ENCODE measurements at places on chromosomes 7 and 10.

DNA sequence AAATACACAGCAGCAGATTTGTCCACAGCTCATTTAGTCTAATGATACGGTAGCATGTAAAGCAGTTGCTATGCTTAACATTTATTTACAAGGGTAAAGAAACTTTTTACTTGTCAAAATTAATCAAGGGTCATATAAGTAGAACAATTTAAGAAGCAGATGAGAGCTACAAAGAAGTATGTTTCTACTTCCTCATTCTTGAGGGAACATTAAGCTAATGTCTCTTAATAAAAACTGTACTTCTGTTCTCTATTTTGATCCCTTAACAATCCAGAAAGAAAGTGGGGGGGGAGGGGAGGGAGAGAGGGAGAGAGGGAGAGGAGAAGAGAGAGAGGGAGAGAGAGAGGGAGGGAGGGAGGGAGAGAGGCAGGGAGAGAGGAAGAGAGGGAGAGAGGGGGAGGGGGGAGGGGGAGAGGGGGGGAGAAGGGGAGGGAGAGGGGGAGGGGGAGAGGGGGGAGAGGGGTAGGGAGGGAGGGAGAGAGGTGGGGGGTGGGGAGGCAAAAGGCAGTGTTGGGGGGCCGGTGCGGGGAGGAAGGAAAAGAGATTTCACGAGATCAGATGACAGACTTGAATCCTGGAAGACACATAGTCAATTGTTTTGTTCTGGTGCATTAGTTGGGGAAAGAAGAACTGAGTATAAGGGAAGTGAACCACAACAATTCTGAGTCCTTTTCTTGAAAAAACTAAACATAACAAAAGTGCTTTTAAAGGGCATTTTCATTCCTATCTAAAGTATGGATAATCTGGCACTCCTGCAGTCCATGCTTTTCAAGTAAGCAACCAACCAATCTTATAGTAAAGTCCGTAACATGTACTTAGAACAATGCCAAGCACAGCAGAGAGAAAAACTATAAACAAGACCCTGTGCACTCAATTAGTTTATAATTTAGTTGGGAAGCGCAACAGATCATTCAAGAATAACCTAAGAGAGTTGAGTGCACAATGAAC, 128.0 kb downstream of the USP6NL start:
- no peak for DNase-seq

GRCh38 chr10:83199374-83199773, 939.9 kb upstream of the GHITM start:
- DNase-seq, result no peak

DNA sequence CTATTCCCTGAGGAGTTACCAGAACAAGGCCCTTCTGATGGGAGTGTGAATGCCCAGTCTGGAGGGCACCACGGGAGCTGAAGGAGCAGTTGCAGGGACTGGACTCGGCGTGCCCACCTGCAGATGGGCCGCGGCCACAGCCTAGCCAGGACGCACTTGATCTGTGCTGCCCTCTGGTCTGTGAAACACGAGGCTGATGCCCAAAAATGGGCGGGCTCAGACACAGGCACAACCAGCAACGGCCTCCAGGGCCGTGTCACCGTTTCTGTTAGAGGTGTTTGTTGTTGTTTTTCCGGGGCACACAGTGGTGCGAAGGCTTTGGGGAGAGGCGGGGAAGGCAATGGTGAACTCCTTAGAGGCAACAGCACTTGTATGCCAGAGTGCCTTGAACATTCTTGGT, 235.8 kb downstream of the DNAJB6 start:
- no peak for DNase-seq

GRCh38 chr10:132387764-132388210, 9.2 kb upstream of the PWWP2B start:
- DNase-seq, result no peak

Data from caudate nucleus (tissue), 63 donors.